ENCODE measurements at places on chromosomes 7 and 10.
A peak's percentile ranks its signal among the peaks of the same experiment; 100 is the strongest.

DNA sequence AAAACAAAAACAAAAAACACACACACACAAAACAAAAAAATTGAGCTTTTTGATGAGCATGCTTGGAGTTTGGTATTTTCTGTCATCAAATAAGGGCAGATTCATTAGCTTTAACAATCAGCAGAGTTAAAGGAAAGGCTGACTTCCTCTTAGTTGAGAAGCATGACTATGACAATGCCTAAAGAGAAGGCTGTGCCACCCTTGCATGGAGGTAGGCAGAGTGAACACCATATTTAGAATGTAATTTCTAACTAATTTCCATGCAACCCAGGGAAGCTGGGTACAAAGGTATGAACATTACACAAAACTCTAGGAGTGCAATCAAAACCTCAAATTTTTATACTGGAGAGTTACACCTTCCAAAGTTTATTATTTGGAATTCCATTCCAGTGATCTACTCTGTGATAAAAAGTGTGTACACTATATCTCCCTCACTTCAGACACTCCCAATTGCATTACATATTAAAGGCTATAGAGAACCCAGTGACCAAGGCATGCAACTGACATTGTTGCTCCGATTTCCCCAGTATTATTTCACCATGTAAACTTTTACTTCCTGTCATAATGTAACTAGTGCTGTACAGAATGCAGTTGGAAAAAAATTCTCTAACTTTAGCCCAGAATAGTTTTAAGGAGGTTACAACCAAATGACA lies 9.4 kb upstream of the CYCS start:
- DNase-seq: no peak

GRCh38 chr10:1202343-1202742 lies 146.2 kb downstream of the WDR37 start:
- no peak for DNase-seq

GRCh38 chr7:105934572-105935185 lies 28.4 kb upstream of the CDHR3 start:
- peak; percentile 20 for DNase-seq

GRCh38 chr7:155997431-155998327 lies 185.4 kb upstream of the SHH start:
- DNase-seq: no peak

DNA sequence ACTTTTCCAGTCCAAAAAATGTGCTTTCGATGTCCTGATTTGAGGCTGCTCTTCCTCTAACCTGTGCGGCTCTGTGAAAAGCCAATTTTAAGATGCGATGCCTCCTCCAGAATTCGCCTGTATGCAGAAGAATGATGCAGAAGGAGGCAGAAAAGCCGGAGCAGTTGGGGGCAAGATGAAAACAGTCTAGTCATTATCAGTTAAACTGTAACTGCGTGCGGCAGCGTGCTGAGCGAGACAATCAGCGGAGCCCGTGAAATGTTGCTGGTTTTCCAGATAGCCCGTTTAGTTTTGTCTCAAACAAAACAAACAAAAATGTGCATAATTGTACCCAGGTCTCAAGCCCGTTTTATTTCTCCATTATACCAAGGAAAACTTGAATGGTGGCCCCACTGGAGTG lies 137.0 kb upstream of the FGFR2 start:
- DNase-seq: no peak

GRCh38 chr7:63789378-63790176 lies 209.1 kb upstream of the ZNF722 start:
- DNase-seq: no peak

DNA sequence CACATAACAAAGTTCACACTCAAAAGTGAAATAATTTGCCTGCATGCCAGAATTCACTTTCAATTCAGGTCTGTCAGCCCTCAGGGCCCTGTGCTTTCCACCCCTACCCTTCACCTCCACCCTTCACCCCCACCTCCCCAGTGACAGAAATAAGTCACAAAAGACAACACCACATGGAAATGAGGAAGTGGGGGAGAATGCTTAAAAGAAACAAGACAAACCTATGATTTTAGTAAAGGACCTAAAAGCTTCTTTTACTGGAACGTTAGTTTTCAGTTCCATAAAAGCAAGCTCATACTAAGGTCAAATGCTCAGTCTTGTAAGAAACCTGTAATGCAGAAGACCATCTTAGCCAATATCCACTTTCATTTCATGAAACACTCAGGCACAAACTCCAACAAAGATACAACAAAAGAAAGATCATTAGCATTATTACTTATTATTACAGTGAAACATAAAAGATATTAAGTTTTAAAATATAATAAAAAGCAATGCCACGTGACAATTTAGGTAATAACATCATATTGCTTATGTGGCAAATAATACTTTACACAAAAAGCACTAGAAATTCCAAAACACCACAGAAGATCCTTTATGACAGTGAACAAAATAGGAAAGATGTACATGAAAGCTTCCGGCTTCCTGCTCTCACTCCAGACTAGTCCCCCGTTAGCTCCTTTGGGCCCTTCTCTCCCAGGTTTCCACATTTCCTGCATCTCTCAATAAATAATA lies 112.1 kb downstream of the LMBR1 start:
- no peak for DNase-seq

GRCh38 chr7:150954986-150955518 lies 23.1 kb downstream of the KCNH2 start:
- no peak for DNase-seq

- no peak for DNase-seq
Measured at GRCh38 chr10:74437822-74438221, 286.8 kb downstream of the ADK start.

DNA sequence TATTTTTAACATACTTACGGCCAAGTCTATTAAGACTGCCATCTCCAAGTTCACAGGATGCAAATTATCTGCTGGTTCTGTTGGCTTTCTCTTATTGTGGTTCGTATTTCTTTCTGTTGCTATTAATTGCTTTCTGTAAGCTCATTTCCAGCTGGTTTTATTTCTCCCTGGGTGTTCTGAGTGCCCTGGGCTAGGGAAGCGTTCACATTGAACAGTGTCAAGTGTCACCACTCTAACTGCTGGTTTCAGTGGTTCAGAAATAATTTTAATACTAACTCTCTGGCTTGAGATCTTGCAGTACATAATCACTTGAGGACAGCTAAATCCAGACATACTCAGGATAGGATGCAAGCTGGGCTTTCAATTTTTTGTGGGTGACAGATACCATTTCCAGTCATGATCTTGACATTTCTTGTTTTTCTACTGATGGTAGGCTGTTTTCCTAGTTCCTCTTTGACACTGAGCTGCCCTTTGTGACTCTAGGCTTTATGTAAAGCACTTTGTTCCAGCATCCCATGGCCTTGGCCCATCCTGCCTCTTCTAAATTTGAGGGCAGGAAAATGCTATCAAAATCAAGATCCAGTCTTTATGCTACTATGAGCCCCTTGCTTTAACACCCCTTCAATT lies 117.6 kb downstream of the SNX13 start:
- peak; percentile 9 for DNase-seq

GRCh38 chr10:3222626-3223025 lies 50.0 kb upstream of the PITRM1 start:
- DNase-seq: no peak

DNA sequence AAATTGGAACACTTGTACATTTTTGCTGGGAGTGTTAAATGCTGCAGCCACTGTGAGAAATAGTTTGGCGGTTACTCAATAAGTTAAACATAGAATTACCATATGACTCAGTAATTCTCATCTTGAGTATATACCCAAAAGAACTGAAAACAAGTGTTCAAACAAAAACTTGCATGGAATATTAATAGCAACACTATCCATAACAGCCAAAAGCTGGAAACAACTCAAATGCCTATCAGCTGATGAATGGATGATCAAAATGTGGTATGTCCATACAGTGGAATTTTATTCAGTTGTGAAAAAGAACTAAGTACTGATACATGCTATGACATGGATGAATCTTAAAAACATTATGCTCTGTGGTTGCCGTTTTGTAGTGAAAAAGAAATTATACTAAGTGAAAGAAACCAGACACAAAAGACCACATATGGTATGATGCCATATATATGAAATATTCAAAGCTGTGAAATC lies 63.0 kb upstream of the SP4 start:
- DNase-seq: no peak

- DNase-seq: no peak
Measured at GRCh38 chr10:57294698-57295097, 933.6 kb upstream of the ZWINT start.

- DNase-seq: no peak
Measured at GRCh38 chr10:67669978-67670377, 26.0 kb downstream of the CTNNA3 start.

- DNase-seq: no peak
Measured at GRCh38 chr10:1061930-1062774, 6.0 kb downstream of the WDR37 start.

DNA sequence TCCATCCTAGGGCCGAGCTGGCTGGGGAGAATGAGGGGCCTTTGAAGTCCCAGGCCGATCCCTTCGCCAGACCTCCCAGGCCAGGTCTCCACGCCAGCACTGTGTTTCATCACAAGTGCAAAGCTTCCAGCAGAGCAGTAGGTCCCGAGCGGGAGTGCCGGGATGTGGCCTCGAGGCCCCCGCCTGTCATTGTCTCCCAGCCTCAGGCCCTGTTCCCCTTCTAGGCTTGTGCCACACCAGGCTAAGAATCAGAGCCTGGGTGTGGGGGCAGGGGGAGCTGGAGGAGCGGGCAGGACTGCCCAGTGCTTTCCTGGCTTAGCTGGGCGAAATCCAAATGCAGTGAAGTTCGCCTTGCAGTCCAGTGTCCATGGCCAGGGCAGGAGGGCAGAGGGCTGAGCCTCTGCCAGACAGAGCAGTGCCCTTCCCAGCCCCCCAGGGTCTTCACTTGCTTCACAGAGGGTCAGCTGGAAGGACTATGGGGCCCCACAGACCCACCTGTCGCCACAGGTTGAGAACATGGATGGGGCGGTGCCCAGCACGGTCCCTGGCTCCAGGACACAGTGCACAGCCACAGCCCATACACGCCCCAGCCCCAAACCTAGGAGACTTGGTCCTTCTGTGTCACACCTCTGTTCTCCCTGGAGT lies 20.2 kb upstream of the PFKFB3 start:
- no peak for DNase-seq

GRCh38 chr10:132820056-132820455 lies 34.1 kb upstream of the NKX6-2 start:
- no peak for DNase-seq

GRCh38 chr10:126052171-126052570 lies 155.8 kb downstream of the FANK1 start:
- no peak for DNase-seq

- DNase-seq: no peak
Measured at GRCh38 chr7:159246702-159247480, 102.2 kb upstream of the VIPR2 start.

GRCh38 chr7:30201921-30202320 lies 67.1 kb downstream of the MTURN start:
- DNase-seq: no peak

DNA sequence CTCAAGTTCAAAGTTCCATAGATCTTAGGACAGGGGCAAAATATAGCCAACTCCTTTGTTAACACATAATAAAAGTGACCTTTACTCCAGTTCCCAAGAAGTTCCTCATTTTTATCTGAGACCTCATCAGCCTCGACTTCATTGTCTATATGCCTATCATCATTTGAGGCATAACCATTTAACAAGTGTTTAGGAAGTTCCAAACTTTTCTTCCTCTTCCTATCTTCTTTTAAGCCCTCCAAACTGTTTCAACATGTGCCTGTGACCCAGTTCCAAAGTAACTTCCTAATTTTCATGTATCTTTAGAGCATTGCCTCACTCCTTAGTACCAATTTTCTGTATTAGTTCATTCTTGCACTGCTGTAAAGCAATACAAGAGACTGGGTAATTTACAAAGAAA lies 569.1 kb downstream of the ANKRD7 start:
- no peak for DNase-seq

- no peak for DNase-seq
Measured at GRCh38 chr10:74118804-74119203, 31.8 kb downstream of the AP3M1 start.

GRCh38 chr10:117796130-117796745 lies 250.5 kb downstream of the RAB11FIP2 start:
- no peak for DNase-seq

GRCh38 chr10:14653271-14654161 lies 121.2 kb downstream of the FAM107B start:
- no peak for DNase-seq

DNA sequence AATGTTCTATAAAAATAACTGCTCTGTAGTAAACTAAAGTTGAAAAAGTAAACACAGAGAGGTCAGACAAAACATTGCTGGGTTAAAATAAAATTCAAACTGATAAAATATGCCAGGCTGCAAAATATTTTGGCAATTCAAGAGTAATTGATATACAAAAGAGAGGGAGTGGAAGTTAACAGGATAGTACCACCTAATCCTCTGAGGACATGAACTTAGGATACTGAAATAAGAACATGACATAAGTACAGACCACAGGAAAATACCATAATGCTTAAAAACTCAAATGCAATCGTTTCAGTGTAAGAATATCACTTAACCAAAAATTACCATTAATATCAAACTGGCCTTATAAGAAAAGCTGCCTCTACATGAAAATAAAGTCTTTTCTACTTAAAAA lies 37.6 kb upstream of the GPR22 start:
- DNase-seq: no peak

- peak; percentile 52 for DNase-seq
Measured at GRCh38 chr7:135798095-135798494, 49.5 kb upstream of the FAM180A start.

GRCh38 chr10:79074732-79075131 lies 6.0 kb downstream of the ZMIZ1 start:
- no peak for DNase-seq

DNA sequence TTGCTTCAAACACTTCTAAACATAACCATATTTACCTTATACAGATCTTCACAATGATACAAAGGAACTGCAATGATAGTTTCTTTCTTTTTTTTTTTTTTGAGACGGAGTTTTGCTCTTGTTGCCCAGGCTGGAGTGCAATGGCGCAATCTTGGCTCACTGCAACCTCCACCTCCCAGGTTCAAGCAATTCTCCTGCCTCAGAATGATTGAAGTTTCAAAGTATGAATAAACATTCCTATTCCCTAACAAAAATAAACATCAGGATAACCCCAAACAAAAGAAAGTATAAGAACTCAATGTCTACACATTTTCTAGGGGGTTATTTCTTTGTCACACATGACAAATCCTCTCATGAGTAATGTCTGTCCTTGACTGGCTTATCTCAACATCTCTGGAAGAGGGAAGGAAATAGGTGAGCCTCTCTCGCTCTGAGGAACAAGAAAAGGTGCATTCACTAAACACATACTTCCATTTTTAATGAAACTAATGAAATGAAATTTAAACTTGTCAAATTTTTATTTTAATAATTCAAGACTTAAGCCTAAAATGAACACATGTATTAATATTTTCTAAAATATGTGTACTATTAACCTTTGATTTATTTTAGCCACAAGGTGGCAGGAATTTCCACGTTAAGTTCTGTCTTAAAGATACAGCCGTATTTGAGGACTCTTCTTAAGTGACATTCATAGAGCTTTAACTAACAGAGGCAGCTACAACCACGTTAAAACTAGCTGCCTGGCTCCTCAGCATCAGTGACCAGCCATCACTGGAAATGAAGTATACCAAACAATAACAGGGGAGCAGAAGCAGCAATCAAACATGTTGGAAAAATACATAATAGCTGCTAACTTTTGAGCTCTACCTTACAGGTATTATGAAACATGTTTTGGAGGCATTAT lies 58.3 kb downstream of the MALSU1 start:
- peak; percentile 23 for DNase-seq

All from NCI-H1417 treated with DMSO at 0.1 percent for 48 hours (cell line).